ENCODE measurements at places on chromosomes 16 and 17.

DNA sequence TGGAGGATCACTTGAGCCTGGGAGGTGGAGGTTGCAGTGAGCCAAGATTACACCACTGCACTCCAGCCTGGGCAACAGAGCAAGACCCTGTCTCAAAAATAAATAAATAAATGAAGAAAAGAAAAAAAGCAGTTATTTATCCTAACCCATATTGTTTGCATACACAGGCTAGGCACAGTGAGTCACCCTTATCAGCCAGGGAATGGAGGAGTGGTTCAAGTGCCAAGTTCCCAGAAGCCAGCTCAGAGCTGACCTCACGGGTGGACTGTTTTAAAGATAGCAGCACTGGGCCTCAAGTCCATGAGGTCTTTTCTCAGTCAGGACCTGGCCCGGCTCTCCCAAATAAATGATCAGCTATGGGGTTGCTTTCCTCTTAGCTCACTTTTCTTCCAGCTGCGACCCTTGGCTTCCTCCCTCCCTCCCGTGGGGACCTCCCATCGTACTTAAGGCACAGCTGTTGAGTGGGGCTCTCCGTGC, 22.6 kb upstream of the MGAT5B start:
- DNase-seq: no peak

DNA sequence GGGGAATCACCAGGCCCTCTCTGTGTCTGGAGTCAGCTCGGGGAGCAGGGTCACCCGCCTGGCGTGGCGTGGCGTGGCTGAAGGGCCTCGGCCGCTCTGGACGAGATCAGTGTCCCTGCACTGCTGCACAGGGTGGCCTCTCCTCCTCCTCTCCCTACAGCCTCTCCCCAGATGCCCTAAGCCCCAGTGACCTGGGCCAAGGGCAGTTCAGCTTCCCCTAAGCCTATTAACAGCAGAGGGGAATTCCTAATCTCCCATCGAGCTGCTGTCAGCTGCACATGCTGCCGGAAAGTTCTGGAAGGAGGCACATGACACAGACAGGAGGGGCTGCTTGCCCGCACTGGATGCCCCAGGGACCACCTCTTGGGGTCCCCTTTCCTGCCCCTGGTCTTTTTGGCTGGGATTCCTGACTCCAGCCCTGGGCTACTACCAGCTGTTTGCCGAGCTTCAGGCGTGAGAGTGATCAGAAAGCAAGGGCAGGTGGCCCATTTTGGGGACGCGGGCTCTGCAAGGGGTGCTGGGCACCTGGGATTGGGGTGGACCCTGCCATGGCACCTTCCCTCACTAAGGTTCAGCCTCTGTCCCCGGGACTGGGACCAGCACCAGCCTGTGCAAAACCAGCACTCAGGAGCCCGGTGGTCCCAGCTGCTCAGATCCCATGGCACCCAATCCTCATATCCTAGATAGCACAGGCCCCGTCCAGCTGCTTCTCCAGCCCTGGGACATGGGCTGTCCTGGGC, 794 bp downstream of the PDE6G start:
- no peak for DNase-seq

GRCh38 chr17:66547151-66547865, 244.9 kb downstream of the PRKCA start:
- DNase-seq: no peak

DNA sequence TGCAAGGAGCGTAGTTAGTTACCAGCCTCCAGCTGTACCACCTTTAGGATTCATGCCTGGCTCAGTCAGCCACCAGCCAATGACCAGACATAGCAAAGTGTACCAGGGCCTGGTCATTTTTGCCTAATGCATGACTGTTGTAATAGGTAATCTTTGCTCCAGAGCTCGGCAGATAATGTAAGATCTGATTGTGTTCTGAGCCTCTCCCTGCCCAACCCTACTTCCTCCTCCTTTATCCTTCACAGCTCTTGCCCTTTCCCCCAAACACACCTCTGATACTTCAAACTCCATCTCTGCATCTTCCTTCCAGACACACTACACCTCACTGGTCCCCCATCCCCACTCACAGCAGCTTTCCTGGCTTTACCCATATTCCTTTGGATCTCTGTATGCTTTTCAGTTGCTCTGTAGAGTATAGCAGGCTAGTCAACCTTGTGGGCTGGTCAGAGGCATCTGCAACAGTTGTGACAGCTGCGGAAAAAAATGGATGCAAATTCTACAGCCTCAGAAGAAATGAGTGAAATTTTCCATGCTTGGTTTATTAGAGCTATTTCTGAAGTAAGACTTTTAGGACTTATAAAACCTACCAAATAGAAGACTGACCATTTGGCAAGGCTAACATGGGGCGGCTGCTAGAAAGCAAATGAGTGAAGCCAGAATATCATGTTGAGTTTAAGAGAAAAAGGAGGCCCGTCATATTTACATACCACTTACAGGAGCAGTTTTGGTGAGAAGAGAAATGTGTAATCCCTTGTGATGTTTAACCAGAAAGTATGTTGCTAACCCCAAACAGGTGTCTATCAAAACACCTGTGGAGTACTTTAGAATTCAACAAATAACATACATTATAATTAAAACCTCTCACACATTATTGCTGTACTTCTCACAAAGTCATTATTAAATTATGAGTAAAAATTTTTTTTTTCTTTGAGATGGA, 19.9 kb upstream of the C16orf87 start:
- no peak for DNase-seq

DNA sequence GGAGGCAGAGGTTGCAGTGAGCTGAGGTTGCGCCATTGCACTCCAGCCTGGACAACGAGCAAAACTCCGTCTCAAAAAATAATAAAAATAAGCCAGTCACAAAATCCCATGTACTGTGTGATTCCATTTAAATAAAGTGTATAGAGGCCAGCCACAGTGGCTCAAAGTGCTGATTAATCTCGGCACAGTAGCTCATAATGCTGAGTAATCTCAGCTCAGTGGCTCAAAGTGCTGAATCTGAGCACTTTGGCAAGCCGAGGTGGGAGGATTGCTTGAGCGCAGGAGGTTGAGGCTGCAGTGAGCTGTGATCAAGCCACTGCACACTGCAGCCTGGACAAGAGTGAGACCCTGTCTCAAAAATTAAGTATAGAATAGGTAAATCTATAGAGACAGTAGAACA, 4.9 kb downstream of the TMED6 start:
- DNase-seq: no peak

- no peak for DNase-seq
Measured at GRCh38 chr16:81688182-81688581, 90.9 kb upstream of the PLCG2 start.

DNA sequence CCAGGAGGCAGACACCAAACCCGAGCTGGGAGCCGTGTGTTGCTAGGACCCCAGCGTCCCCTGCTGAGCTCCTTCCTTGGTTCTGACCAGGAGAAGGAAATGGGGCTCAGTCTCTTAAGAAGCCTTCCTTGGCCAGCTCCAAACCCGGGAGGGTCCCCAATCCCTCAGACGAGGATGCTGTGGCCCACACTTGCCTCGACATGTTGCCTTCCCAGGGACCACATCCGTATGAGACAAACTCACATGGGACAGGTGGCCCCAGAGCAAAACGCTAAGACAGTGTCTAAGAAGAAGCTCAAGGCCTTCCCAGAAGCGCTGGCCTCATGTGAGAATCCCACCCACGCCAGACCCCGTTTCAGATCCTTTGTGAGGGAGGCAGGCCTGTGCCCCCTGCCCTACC, 19.8 kb downstream of the LGALS9 start:
- no peak for DNase-seq

DNA sequence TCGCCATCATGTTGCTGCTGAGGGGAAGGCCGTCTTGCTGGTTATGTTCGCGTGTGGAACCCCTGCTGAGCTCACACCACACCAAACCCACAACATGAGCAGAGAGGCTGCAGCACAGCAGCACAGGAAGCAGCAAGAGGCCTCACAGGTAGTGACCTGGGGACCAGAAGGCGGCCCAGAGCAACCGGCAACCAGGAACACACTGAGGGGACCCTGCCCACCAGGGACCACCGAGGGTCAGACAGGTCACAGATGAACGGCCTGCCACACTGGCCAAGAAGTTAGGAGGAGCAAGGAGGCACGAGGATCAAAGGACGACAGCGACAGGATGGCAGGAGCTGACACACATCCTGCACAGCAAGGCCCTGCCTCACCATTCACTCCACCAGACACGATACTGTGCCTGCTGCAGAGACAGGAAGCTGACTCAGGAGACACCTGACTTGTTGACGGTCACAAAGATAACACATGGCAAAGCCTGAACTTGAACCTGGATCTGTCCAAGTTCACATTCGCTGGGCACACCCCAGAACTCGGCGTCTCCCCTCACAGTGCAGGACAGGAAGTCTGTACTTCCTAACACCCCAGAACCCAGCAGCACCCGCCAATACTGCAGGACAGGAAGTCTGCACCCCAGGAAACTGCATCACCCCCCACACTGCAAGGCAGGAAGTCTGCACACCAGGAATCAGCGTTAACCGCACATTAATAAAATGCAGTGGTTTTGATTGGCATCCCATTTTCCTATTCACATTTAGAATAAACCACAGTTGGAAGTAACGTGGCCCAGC, 98.5 kb downstream of the ZNF778 start:
- DNase-seq: no peak

GRCh38 chr16:84218176-84218823, 21.5 kb downstream of the KCNG4 start:
- no peak for DNase-seq

DNA sequence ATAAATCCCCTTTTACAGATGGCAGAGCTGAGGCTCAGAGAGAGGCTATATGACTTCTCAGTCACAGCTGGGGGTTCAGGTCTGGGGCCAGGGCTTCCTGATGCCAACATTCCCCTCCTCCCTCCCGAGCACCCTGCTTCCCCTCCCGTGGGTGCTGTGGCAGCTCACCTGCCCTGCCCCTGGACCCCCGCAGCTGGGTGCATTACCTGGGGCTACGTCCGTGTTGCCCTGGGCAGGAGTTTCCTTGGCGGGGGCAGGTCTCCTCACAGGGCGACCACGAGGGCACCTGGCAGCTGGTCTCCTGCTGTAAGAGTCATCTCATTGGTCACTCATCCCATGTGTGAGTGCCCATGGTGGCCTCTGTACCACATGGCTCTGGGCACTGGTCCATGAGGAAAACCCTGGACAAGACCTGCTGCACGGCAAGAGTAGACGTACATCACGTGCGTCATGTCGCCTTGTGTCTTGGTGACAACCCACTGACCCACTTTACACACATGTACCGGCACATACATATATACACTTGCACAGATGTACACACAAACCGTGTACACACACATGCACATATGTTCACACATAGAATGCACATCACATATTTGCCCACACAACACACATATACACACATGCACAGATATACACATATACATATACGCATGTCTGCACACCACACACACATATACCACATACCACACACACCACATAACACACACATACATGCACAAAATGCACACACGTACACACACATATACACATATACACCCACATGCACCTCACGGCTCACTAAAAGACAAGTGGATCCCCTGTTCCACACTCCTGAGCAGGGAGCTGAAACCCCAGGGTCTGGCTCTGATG, 134.0 kb downstream of the FOXL1 start:
- DNase-seq: no peak

DNA sequence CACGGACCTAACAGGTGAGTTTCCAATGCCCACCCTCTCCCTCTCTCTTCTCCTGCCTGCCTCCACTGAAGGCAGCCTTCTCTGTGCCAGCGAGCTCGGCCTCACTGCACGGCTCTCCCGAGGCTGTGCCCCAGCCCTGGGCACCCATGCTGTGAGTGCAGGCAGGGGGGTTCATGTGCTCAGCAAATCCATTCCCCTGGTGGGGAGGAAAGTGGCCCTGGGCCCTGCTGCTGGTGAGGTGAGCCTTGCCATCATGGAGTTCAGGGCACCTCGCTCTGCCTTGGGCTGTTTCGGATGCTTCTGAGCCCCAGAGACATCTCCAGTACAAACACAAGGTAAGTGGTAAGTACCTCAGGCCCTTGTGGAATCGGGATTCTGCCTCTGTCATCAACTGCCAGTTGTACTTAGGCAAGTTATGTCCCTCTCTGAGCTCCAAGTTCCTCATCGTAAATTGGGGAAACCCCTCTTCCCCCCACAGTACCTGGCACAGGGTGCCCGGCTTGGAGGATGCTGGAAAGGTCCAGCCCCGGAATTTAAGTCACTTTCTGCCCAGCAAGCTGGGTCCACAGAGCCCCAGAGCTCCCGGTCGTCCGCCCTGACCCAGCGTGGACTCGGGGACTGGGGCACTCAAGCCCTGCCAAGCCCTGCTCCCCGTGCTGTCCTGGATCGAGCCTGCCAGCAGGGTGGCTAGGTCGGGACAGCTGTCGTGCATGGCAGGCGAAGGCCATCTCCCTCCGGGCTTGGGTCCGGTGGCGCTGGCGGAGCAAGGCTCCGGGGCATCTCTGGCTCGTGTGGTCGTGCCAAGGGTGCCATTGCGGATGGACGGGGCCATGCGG, 684 bp upstream of the NUDT16L1 start:
- DNase-seq: no peak

DNA sequence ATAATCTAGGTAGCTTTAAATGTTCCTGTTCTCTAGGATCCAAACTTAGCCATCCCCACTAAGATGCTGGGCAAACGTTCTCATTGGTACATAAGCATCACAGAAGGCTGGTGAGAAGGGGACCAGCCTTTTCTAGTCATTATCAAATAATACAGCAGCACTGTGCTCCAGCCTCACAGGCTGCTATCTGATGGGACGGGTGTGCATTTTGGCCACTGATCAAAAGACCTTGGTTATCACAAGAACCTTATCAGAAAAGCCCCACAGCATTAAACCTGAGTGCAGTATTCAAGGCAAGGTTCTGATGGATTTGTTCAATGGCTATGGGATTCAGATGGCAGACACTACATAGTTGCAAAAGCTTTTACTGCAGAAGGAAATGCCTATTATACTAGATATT, 19.1 kb upstream of the KPNB1 start:
- no peak for DNase-seq

DNA sequence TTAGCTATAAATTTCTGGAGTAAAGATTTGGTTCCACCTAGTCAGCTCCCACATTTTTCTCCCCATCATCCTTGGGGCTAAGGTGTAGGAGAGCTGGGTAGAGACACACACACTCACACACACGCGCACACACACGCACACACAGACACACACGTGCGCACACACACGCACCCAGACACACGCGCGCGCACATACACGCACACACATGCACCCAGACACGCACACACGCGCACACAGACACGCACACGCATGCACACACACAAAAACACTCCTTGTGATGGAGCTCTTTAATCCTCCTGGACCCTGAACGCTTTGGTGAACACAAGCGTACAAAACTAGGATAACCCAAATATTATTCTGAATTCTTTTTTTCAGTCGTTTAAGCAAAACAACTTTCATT, 253.6 kb downstream of the C16orf95 start:
- DNase-seq: no peak

DNA sequence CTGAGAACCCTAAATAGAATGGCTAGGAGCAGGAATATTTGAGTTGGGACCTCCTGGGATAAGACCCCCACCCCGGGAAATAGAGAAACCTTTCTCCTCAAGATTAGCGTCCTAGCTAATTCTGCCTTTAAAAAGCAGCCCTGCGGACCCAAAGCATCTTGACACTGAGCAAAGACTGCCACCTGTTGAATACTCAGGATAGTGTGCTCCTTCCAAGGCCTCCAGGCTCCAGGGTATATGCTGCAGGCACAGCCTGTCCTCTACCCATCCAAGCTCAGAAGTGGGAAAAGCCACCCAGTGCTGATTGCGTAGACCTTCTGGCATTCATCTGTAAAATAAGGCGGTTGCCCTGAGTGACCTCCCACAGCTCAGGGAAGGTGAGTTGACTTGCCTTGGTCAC, 456.2 kb upstream of the DYNLRB2 start:
- peak; percentile 29 for DNase-seq

GRCh38 chr17:63641692-63642448, 19.7 kb downstream of the MAP3K3 start:
- DNase-seq: no peak

Data from retinal pigment epithelial cell (primary cell).